ENCODE measurements at places on chromosomes 5 and 9. TPM values are rescaled to one million over a fixed set of nuclear protein-coding genes. Genes with fewer than 3 reads are reported as not detected.

- H3K4me3 ChIP-seq = no peak overlapping the region
- no peak overlapping the region for H3K27ac ChIP-seq
- peaks cover 21% of the 10 kb centered on the region for H3K4me1 ChIP-seq
- no peak for DNase-seq
- H3K36me3 ChIP-seq = peaks cover 51% of the 10 kb centered on the region
Measured at GRCh38 chr5:127521138-127521770, 3.8 kb downstream of the PRRC1 start.

DNA sequence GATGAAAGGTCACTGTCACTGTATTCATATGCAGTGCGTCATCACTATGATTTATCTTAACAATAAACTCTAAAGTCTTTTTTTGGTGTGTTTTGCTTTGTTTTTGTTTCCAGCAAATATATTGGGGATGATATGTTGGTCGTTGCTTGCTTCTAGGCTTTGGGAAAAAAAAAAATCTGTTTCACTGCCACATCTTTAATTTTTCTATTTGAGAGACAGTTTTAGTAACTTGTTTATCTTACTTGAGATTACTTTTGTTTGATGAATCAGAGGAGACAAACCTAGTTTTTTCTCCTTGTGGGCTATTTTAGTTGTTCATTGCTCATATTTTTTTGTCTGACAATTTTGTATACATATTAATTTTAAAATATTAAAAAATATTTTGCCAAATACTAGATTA is 19.4 kb downstream of the CWC27 start:
- peaks cover 15% of the 10 kb centered on the region for H3K4me1 ChIP-seq
- H3K36me3 ChIP-seq = peaks cover 16% of the 10 kb centered on the region
- no peaks in the 10 kb centered on the region for H3K27me3 ChIP-seq
- no peak for DNase-seq

GRCh38 chr5:36878392-36879082 is 2.0 kb downstream of the NIPBL start:
- H3K27ac ChIP-seq = peak overlapping the region; percentile 95
- peaks cover 19% of the 10 kb centered on the region for H3K36me3 ChIP-seq
- no peak for DNase-seq
- peak overlapping the region; percentile 87 for H3K4me3 ChIP-seq

DNA sequence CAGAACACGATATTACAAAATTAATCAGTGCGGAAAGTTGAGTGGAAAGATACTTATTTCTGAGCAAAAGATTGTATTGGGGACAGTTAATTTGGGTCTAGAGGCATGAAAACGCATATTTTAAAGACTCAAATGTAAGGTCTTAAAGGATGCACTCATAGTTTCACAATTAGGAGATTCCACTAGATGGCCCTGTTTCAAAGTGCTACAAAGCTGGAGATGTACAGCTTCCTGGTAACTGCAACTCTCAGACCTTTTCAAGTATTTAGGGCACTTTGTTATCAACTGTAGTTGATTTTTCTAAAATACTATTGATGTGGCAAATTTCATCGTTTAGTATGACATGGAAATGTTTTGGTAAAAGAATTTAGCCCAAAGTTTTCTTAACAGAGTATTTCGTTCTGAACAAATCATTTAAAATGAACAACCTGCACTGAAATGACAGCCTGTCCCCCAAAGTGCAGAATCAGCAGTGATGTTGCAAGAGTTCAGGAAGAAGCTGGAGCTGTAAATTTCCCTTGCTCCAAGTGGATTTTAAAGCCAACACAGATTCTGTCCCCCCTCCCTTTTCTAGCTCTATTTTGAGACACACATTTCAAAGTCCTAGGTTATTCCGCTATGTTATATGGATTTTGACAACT is 16.2 kb upstream of the NDUFB6 start:
- H3K36me3 ChIP-seq = no peaks in the 10 kb centered on the region
- H3K27me3 ChIP-seq = peaks cover 39% of the 10 kb centered on the region
- no peak for DNase-seq
- H3K4me3 ChIP-seq = no peak overlapping the region

DNA sequence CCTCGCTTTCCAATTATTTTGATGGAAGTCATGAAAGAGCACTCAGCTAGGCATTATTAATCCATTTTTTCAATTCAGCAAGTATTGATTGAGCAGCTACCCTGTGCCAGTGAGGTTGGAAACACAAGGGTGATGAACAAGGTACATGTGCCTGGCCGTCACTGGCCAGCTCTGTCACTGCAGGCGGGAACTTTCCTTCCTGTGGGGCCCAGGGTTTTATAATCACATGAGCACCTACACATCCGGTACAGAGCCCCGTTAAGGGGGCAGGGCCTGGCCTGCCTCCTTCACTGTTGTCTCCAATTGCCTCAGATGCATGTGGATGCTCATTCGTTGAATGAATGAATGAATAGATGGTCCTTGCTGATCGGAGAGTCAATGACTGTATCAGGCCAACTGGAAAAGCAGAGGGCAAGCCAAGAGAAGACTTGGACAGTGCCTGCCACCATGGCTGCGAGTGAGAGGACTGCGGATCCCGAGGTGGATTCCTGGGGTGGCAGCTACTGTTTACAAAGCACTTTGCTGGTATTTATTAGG is 55.9 kb upstream of the KCNMB1 start:
- peaks cover 4% of the 10 kb centered on the region for H3K27me3 ChIP-seq
- peaks cover 3% of the 10 kb centered on the region for H3K4me1 ChIP-seq
- H3K36me3 ChIP-seq = no peaks in the 10 kb centered on the region
- no peak overlapping the region for H3K4me3 ChIP-seq
- no peak overlapping the region for H3K27ac ChIP-seq

- H3K27ac ChIP-seq = no peak overlapping the region
- peaks cover 22% of the 10 kb centered on the region for H3K27me3 ChIP-seq
- H3K4me3 ChIP-seq = no peak overlapping the region
- peaks cover 7% of the 10 kb centered on the region for H3K4me1 ChIP-seq
- no peak for DNase-seq
- no peaks in the 10 kb centered on the region for H3K36me3 ChIP-seq
Measured at GRCh38 chr9:10613419-10613818, 617 bp upstream of the PTPRD start.

The MLLT3 gene
- total RNA-seq = 114 TPM

The AGXT2 gene
- not detected for total RNA-seq

The ENTPD8 gene
- total RNA-seq = not detected

The CCNJL gene
- 0.23 TPM for total RNA-seq

The PCDHGB7 gene
- not detected for total RNA-seq

The PDLIM4 gene
- not detected for total RNA-seq

The GMCL2 gene
- not detected for total RNA-seq
